ENCODE measurements at places on chromosomes 1 and 21.

DNA sequence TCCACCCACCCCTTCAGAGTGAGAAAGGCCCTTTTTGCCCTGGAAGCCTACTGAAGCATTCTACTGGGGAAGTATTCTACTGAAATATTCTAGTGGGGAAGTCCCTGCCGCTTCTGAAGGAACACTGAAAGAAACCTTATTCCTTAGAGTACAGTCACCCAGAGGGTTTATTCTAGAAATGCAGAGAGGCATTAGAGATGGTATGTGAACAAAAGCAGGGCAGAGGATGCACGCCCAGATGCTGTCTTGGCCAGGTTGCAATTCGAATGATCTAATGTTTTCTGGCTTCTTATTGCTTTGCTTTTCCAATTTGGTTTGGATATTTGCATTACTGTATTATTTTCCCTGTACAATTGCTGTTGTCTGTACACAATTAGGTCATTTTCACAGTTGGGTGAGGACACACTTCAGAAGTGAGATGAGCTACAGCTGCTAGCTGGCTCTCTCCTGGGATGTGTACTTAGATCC, 37.1 kb downstream of the CCN1 start:
- DNase-seq: no peak

GRCh38 chr1:38123356-38124135, 77.0 kb upstream of the POU3F1 start:
- no peak for DNase-seq

GRCh38 chr21:26954662-26955121, 12.2 kb downstream of the ADAMTS5 start:
- no peak for DNase-seq

- no peak for DNase-seq
Measured at GRCh38 chr1:44354268-44354839, 703 bp downstream of the ERI3 start.

- DNase-seq: peak; percentile 53
Measured at GRCh38 chr1:61448914-61449313, 276.0 kb downstream of the TM2D1 start.

Measured in mucosa of gallbladder (tissue), 1 donor.